ENCODE measurements at places on chromosomes 1 and 21.

DNA sequence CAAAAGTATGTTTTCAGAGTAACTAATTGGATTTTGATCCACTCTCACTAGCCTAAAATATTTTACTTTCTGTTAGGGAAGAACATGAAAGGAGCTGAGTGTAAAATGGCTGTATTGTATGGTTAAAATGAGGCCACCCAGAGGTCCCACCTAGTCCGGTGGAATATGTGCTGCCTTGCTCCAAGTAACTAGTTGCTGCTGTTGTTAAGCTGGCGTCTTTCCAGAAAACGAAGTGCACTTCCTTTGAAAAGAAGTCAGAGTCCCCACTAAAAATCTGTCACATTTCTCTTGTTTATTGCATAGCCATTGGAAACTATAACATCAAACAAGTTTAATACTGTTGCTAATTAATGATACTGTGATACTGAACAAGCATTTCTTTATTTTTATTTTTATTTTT is 3.2 kb downstream of the SLC25A33 start:
- no peak for DNase-seq

DNA sequence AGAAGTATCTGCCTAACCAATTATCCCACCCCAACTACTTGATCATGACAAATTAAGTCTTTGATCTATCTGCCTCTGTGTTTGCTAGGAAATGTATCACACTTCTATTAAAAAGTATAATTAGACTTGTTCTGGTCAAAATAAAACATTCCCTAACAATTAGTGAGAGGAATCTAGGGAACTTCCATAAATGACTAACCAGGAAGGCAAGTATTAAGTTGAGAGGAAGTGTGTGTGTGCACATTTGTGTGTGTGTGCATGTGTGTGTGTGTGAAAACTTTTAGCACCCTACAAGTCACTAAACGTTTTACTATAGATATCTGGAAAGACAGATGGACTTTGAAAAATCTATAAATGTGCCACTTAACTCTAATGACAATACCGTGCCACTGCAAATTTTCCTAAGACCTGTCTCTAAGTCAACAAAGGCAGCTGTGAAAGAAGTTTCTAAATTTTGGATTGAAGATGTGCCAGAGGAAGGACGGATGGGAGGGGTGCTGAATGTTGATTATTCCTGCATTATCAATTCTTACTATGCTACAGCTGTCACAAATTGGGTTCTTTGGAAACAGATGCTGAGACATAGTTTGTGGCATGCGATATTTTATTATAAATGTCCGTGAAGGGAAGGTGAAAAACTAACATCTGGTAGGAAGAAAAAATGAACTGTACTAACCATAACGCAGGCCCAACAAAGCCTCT is 567.1 kb downstream of the PTPRC start:
- no peak for DNase-seq

GRCh38 chr1:218957971-218958370 is 215.7 kb upstream of the LYPLAL1 start:
- DNase-seq, result no peak

GRCh38 chr1:27300341-27301051 is 21.5 kb upstream of the TMEM222 start:
- DNase-seq, result peak; percentile 90

- no peak for DNase-seq
Measured at GRCh38 chr1:213905344-213905743, 82.4 kb upstream of the PROX1 start.

- no peak for DNase-seq
Measured at GRCh38 chr1:218481116-218481775, 136.1 kb downstream of the TGFB2 start.

DNA sequence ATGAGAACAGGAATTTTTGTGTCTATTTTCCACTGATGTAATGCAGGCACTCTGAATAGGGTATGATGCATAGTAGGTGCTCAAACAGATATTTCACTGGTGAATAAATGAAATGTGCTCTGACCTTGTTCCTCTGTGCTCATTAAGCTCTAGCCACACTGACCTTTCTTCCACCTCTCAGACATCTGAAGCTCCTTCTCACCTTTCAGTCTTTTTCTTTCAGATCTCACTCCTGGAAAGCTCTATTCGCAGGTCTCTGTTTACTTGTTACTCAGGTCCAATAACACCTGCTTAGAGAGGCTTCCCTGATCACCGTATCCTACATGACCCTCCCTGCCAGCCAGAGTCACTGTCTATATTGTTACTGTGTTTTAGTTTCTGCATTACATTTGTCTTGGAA is 59.2 kb upstream of the IVNS1ABP start:
- DNase-seq, result no peak

DNA sequence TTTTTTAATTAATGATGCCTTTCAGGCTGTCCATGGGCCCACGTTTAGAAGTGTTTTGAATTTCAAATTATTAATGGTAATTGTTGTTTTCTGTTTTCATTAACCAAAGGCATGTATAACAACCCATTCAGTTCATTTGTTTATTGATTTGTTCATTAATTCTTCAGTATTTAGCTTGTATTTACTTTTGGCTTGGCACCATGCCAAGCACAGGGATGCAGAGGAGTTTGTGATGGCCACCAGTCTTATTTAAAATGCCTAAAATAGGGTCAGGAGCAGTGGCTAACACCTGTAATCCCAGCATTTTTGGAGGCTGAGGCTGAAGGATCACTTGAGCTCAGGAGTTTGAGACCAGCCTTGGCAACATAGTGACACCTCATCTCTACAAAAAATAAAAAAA is 75.3 kb downstream of the ROR1 start:
- DNase-seq, result no peak

GRCh38 chr1:85259118-85259911 is at the start of gene C1orf52:
Gene C1orf52, minus strand, starts transcription at chr1:85259662. Its CDS starts 29 bp downstream, at chr1:85259633.
- peak; percentile 94 for DNase-seq

- DNase-seq, result no peak
Measured at GRCh38 chr1:100671601-100672000, 47.9 kb upstream of the VCAM1 start.

GRCh38 chr21:44817914-44818639 is at the start of gene SUMO3:
Gene SUMO3, minus strand, starts transcription at chr21:44818062. Its CDS starts 94 bp downstream, at chr21:44817968.
- peak; percentile 79 for DNase-seq

GRCh38 chr1:156895455-156895812 is 1.9 kb downstream of the PEAR1 start:
- DNase-seq, result no peak

DNA sequence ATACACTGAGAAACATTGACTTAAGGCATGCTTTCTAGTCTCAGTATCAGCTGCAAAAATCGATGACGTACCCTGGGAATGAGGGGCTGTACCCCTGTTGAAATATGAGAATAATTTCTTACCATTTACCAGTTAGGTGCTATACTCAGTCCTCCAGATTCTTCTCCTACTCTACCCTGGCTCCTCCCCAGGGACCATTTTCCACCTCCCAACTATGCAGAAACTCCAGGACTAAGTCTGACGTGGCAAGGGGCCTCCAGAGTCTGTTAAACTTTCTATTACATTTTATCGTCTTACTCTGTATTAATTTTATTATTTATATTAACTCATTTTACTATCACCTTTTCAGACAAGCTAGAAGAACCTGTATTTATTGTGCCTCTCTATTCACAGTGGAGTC is 124.3 kb downstream of the CYYR1 start:
- no peak for DNase-seq

DNA sequence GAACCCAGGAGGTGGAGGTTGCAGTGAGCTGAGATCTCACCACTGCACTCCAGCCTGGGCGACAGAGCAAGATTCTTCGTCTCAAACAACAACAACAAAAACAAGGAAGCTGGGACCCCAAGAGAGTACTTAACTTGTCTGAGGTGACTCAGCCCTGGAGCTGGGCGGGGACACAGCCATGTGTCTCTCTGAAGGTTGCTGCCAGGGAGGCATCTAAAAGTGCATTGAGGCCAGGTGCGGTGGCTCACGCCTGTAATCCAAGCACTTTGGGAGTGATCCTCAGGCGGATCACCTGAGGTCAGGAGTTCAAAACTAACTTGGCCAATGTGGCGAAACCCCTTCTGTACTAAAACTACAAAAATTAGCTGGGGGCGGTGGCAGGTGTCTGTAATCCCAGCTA is 7.7 kb downstream of the IFI6 start:
- DNase-seq, result no peak

- no peak for DNase-seq
Measured at GRCh38 chr1:187987236-187987776, 1158.6 kb downstream of the PLA2G4A start.

DNA sequence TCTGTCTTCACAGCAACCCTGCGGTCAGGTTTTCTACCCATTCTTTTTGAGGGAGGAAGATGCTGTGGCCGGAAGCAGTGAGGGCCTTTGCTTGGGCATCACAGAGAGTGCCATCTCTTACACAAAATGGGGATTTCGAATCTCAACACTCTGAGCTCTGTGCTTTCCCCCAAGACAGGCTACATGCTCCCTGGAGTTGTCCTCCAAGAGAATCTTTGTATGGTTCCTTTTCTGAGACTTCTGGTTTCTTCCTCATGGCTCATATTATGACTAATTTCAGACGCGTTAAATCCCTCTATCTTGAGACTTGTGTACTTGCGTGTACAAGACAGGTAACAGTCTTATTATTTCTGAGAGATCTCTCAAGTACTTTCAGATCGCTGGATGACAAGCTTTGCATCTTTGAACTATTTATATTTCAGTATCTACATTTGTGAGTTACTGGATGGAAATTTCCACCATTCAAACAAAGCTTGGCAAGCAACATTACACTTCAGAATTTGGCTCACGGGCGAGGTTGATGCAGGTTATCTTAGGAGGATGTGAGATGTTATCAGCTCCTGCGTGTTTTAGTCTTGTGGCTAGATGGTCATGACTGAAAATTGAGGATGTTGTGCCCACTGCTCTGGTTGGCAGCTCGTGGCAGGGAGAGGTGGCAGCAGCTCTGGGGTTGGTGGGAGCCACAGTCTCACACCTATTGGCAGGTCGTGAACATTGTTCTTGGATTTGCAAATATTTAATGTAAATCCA is 19.4 kb downstream of the ABCG1 start:
- no peak for DNase-seq

GRCh38 chr1:213326281-213327016 is 275.4 kb downstream of the RPS6KC1 start:
- no peak for DNase-seq

DNA sequence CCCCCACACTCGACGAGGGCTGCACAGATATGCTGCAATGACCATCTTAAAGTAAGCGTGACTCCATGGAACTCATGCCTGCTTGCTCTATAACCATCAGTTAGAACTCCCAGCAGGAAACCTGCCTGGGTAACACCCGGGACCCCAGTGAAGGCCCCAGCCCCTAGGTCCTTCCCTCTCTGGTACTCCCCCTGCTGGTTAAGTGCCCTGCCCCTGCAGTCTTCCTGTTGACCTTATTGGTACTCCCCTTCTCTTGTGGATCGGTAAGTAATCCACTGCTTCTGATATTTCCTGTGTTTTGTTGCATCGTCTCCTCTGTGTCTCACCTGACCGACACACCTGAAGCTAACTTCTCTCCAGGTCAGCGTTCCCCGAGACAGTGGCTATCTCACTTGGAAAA is 104.8 kb upstream of the COG2 start:
- no peak for DNase-seq
